ENCODE measurements at places on chromosomes 12 and 14.

DNA sequence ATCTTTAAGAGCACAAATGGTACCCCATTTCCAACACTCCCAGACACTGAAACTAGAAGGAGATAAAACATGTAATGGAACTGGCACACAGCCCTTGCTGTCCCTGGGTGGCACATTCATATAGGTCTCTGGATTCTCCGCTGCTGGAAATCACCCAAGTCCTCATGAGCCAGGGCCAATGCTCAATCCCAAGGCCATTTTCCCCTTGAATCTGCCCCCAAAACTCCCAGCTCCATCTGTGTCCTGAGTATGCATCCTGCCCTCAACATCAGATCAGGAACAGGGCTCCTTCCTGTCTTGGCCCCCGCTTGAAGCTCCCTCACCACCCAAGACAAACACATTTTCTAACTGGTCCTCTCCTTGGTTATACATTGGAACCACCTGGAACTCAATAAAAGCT is 24.6 kb downstream of the KRT76 start:
- DNase-seq: no peak

- no peak for DNase-seq
These were observed 67.0 kb upstream of the ARHGAP5 start for GRCh38 chr14:32009976-32010581.

DNA sequence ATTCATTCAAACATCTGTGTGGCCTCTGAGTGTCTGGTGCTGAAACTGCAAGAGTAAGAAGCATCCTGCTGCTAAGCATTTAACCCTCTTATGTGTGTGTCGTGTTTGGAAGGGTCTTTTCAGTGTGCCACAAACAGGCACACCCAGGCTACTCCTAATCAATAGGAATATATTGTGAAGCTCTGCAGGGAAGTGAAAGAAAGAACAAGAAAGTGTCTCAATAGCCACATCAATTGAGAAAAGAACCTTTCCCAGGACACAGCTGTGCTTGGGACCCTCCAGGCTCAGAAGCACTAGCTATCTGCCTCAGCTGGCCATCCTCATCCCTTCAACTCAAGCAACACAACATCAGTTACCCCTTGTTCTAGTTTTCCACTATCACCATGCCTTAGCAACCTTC is 13.4 kb upstream of the KRAS start:
- DNase-seq: no peak

DNA sequence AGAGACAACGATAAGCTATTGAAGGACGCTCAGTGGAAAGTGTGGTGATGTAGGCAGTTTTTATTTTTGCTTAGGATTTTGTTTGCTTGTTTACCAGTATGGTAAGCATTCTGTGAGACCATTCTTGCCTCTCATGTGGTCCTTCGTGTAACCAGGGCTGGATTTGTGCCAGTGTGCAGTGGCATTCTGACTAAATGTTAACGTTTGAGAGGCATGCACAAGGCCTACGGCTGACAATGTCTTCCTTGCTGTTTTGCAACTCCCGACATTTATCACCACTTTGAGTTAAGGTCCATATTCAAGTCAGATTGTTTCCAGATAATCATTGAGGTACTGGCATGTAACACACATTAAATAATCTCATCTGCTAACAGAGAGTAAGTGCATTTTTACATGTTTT is 102.3 kb upstream of the BCAT1 start:
- no peak for DNase-seq

- no peak for DNase-seq
These were observed 9.4 kb downstream of the CCDC184 start for GRCh38 chr12:48192861-48193260.

GRCh38 chr12:80264386-80264785 is 165.0 kb downstream of the OTOGL start:
- DNase-seq: no peak

- no peak for DNase-seq
These were observed 25.1 kb upstream of the CDK17 start for GRCh38 chr12:96425321-96425720.

GRCh38 chr14:91925001-91925726 is 22.3 kb downstream of the FBLN5 start:
- no peak for DNase-seq

GRCh38 chr12:50659260-50659659 is 104.6 kb upstream of the ATF1 start:
- no peak for DNase-seq

GRCh38 chr12:457676-458075 is 2.1 kb upstream of the B4GALNT3 start:
- no peak for DNase-seq

DNA sequence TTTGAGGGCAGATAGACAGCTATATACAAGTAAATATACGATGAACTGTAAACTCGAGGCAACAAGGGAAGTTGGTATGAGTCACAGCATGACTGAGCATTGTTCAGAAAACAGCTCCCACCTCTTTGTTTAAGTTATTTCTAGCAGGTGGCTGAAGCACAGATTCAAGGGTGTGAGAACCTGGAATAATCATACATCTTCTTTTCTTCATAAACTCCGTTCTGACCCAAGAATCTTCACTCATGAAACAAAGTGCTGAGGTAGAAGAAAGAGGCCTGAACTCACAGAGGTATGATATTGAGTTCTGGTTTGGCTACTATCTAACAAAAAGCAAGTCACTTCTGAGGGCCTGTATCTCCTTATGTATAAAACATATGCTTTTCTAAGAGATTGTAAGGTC is 364.1 kb upstream of the KITLG start:
- DNase-seq: no peak

DNA sequence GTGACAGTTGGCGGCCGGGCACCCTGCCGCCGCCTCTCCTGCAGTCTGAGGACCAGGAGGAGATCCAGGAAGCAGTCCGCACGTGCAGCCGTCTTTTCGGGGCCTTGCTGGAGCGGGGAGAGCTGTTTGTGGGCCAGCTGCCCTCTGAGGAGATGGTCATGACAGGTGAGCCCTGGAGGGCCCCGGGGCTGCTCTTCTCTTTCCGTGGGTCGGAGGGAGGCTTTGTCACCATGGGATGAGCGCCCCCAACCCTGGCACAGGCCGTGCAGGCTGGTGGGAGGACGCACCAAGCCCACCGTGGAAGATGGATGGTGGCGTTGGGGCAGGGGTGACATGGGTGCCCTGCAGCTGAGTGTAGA is 532 bp downstream of the NOC4L start:
- no peak for DNase-seq

- no peak for DNase-seq
These were observed 483.9 kb downstream of the ZFP36L1 start for GRCh38 chr14:68308726-68309520.

DNA sequence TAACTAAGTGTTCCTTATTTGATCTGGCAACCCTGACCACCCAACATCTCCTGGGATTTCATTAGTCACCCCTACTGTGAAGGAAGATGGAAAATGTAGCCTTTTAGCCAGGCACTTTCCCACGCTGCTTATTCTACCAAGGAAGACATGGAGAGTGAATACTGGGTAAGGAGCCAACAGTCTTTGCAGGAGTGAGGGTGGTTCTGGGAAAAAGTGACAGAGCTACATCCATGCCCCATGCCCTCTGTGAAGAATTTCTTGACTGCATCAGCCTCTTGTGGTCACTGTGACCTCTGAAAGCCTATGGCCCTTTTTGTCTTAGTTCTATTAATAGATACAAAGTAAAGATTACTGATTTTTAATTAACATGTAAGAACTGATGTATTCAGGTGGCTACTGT is 196.0 kb upstream of the EEA1 start:
- DNase-seq: no peak

DNA sequence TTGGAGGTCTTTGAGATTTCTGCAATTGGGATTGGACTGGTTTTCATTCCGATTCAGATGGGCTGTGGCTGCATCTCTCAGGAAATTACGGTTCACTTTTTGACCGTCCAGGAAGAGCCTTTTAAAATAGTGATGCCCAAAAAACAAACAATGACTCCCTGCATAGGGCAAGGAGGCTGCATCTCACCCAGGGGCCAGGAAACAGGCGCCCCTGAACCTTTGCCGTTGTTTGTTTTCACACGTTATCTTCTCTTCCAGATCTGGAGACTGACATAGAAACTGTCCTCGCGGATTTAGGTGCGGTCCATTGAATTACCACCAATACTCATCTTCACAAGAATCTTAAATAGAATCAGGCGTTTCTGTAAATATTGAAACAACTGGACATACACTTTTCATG is 66.0 kb downstream of the FLRT2 start:
- DNase-seq: no peak

- DNase-seq: no peak
These were observed 58.4 kb downstream of the CCDC85C start for GRCh38 chr14:99545586-99545985.

DNA sequence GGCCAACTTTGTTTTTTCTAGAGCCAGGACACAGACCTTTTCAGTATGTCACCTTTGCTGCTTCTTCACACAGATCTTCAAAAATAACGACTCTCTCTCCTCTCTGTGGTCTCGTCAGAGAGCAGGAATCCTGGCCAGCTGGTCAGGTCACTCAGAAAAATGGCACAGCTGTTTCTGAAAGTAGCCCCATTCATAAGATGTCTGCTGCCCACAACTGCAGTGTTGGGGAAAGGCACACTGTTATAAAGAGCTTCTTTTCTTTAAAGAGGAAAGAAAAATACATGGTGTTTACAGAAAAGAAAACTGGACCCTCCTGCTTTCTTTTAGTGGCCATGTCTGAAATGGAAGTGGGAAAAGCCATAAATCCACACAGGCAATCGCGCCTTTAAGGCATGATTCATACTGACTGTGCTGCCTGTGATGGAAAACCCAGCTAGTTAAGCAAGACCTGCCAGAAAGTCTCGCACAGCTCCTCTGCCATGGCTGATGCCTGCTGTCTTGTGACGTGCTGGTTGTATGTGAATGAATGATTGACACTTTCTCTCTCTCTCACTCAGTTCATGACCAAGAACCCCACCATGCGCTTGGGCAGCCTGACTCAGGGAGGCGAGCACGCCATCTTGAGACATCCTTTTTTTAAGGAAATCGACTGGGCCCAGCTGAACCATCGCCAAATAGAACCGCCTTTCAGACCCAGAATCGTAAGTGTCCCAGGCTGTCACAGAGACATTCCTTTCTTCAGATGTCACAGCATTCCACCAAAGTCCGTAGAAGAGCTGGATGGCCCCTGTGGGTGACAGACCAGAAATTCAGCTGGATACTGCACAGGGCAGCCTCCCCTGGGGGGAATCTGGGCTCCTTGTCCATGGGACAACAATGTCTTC is 147.9 kb upstream of the HIF1A start:
- no peak for DNase-seq

DNA sequence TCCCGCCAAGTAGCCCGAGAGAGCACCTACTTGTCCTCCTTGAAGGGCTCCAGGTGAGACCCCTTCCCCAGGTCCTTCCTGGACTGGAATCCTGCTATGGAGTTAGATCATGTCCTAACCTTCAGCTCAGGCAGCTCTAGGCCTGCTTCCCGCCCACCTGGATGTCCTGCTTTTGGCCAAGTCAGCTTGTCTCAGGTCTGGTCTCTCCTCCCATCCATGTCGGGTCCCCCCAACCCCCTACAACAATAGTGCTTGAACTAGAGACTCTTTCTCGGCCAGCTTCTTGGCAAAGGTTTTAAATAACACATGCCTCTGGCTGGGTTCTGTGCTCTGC is 3.6 kb downstream of the NAB2 start:
- DNase-seq: no peak

- no peak for DNase-seq
These were observed 115.0 kb downstream of the BTG1 start for GRCh38 chr12:92030618-92031017.

GRCh38 chr14:24670594-24670993 is 36.6 kb upstream of the GZMB start:
- no peak for DNase-seq

DNA sequence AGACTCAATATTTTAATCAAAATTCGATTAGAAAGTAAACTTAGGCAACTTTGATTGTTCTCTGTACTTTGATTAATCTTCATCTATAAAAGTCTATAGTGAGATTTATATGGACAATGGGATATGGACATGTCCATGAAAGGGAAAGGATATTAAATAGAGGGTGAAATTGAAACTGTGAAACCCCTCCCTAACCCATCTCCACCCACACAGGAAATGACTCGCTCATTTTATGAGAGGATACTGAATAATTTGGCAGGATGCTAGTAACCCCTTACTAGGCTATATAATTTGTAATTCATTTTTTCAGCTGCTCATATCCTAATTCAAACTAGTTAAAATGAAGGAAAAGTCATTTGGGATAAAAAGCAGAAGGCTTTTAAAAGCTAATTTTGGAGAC is 328.0 kb upstream of the ATP2B1 start:
- no peak for DNase-seq

DNA sequence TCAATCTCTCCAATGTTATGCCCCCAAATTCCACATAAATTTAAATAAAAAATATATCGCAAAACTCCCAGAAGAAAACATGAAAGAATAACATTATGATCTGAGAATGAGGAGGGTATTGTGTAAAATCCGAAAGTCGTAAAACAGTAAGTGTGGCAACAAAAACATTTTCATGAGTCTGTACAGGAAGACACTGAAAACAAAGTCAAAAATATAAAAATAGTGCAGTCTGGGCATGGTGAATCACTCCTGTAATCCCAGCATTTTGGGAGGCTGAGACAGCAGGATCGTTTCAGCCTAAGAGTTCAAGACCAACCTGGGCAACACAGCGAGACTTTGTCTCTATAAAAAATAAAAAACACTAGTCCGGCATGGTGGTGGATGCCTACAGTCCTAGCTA is 57.1 kb downstream of the SPTLC2 start:
- DNase-seq: no peak

- DNase-seq: no peak
These were observed 889.1 kb downstream of the AACS start for GRCh38 chr12:125954362-125954761.

- peak; percentile 23 for DNase-seq
These were observed 308.1 kb downstream of the RPAP3 start for GRCh38 chr12:47397664-47398281.

- no peak for DNase-seq
These were observed 2.0 kb downstream of the SYNE3 start for GRCh38 chr14:95514131-95515079.

DNA sequence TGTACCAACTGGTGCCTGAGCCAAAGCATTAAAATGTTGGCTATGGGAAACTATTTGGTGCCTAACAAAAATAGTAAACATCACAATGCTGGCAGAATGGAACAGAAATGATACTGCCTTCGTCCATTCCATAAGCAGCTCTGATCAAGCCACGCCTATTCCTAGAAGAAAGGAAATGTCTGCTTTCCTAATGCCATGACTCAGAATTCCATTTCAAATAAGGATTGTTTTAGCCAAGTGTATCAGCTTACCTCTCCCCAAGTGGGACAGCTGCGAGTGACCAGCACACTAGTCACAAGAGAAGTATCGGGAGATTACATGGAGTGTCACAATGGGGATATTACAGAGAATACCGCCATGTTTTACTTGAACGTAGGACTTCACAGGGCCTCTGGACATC is 38.7 kb downstream of the GLT8D2 start:
- DNase-seq: no peak

- DNase-seq: no peak
These were observed 4.4 kb upstream of the KCNK10 start for GRCh38 chr14:88327497-88327896.

- DNase-seq: no peak
These were observed 374.7 kb downstream of the ALG10 start for GRCh38 chr12:34396861-34397590.
